Fibroblast of the aortic adventitia (primary cell): ENCODE measurements at places on chromosomes 1 and 21.

DNA sequence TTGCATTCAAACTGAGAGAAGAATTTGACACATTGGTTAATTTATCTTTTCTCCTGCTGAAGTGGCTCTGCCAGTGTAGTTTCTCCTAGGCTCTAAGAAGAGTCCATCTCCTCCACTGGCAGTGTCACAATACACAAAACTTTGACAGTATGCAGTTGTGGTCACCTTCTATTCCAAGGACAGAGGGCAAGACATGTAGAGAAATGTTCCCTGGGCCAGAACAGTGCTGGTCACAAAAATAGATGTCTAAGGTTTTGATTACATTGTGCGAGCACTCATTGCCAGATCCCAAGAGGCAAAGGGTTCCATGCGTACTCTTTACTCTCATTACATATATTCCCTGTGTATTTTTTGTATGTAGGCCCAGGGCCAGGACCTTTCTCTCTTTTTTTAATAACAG lies 148.1 kb upstream of the UBE2U start:
- DNase-seq = no peak

DNA sequence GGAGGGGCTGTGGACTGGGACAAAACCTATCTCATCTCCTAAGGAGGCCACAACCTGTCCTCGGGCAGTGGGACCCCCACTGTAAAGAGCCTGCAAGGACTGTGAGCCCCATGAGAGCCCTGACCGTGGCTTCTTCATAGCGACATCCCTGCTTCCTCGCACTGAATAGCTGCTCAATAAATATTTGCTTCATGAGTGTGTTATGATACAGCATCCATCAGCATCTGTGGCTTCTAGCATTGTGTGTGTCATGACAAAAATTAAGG lies 40.5 kb upstream of the CSF3R start:
- no peak for DNase-seq

- no peak for DNase-seq
These were observed 11.2 kb downstream of the THEMIS2 start for GRCh38 chr1:27883536-27883935.

GRCh38 chr21:34004013-34004938 lies 69.1 kb upstream of the MRPS6 start:
- peak; percentile 49 for DNase-seq

DNA sequence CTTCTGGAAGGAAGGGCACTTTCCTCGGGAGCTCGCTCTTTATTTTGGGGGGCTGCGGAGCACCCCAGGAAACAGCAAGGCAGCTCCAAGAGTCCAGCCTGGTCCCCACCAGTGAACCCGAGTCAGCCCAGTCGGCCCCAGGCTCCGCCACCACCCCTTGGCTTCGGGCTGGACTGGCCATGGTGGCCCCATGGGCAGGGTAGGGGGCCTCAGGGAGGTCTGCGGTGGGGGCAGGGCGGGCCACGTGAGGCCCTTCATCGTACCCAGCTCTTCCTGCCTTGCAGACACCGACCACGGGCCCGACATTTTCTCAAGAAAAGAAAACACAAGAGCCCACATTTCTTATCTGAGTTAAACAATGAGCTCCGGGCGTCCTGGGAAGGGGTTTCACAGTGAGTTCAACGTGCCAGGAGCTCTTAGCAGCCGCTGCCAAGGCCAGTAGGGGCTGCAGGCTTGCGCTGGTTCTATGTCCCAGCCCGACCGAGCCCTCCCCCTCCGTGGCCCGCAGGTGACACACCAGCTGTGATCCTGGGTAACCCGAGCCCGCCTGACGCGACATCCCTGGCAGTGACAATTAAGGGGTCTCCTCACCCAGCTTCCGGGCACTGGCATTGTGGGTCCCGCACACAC lies 66.2 kb downstream of the PRDM16 start:
- no peak for DNase-seq

DNA sequence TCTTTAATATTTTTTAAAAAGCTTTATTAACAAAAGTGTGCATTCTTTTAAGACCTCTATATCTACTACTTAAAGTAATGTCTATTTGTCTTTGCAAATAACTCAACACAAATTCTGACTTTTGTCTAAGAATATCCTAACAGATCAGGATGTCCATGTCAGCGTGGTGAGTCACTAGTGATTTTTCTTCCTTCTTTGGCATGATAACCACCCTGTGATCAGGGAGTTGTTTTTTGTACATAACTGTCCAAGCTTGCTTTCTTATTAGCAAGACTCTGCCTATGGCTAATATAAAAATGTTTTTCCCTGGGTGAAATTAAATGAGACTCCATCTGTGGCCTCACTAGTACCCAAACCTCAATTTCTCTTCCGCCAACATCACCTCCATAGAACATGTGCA lies 688.9 kb upstream of the ADGRL2 start:
- DNase-seq = peak; percentile 59
